ENCODE measurements at places on chromosomes 16 and 17.

DNA sequence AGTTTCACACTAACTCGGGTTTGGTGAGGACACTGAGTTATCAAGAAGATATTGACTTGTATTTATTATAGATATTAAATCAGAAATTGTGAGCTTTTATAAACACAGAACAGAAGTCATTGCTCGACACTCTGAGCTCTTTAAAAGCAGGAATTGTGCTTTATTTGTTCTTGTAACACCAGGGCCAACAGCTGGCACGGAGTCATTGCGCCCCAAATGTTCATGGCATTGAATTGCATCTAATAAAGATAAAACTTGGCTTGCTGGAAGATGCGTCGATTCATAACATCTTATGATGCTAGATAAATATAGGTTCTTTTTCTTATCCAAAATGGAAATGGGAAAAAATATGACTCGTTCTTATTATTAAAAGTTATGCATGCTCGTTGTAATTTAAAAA is 11.8 kb upstream of the MLYCD start:
- no peaks in the 10 kb centered on the region for H3K36me3 ChIP-seq
- H3K4me3 ChIP-seq, result no peak overlapping the region
- no peaks in the 10 kb centered on the region for H3K27me3 ChIP-seq
- no peaks in the 10 kb centered on the region for H3K4me1 ChIP-seq

- DNase-seq, result no peak
- no peak overlapping the region for H3K4me3 ChIP-seq
- no peak overlapping the region for H3K27ac ChIP-seq
- H3K27me3 ChIP-seq, result no peaks in the 10 kb centered on the region
- no peaks in the 10 kb centered on the region for H3K4me1 ChIP-seq
Observed at GRCh38 chr16:88489163-88489741, 36.2 kb downstream of the ZFPM1 start.

- no peaks in the 10 kb centered on the region for H3K27me3 ChIP-seq
- no peak overlapping the region for H3K4me3 ChIP-seq
- H3K27ac ChIP-seq, result no peak overlapping the region
Observed at GRCh38 chr16:89268987-89269735, 51.7 kb downstream of the ZNF778 start.

DNA sequence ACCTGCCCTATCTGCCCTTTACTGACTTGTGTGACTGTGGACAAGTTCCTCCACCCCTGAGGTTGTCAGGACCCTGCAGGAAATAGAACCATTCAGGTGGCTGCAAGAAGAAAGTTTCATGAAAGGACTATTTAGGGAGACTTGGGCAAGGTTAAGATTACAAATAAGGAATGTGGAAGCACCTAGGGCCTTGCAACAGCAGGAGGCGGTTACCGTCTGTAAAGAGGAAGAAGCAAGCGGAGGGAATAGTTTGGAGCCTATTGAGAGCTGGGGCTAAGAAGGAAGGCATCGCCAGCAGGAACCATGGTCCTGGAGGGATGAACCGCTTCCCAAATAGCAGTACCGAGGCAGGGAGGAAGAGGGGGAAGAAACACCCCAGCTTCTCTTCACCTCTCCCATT is 132.4 kb downstream of the PRKCB start:
- DNase-seq, result no peak
- H3K4me3 ChIP-seq, result no peak overlapping the region
- no peaks in the 10 kb centered on the region for H3K36me3 ChIP-seq
- H3K27ac ChIP-seq, result no peak overlapping the region

DNA sequence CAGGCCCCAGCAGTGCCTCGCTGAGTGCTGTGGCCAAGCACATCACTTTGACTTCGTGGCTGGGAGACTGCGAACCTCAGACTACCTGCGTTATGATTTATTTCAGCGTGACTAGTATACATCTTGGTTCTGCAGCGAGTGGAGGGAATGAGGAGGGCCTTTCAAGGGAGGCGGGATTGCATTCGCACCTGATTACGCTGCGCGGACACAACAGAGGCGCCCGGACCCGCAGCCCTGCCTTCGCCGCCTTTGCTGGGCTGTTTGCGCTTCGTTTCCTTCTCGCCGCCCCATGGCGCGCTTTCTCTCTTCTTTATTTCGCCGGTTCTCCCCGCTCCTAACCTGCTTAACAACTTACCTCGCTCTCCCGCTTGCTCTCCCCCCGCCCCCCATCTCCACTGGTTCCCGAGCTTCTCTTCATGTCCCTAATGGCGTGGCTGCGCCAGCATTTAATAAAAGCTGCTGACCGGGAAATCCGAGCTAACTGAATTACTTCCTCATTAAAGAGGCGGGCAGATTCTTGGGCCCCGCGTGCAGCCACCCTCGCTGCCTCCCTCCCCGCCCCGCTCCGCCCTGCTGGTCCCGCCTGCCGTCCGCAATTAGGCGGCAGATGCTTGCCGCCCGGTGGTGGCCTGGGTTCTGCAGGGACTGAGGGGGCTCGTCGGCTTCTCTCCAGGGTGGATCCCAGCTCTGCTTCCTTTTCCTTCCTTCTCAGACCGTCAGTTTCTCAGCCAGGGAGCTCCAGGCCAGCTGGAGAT is 257.6 kb upstream of the SDK2 start:
- no peaks in the 10 kb centered on the region for H3K36me3 ChIP-seq
- H3K4me3 ChIP-seq, result peak overlapping the region; percentile 38
- peaks cover 14% of the 10 kb centered on the region for H3K4me1 ChIP-seq

DNA sequence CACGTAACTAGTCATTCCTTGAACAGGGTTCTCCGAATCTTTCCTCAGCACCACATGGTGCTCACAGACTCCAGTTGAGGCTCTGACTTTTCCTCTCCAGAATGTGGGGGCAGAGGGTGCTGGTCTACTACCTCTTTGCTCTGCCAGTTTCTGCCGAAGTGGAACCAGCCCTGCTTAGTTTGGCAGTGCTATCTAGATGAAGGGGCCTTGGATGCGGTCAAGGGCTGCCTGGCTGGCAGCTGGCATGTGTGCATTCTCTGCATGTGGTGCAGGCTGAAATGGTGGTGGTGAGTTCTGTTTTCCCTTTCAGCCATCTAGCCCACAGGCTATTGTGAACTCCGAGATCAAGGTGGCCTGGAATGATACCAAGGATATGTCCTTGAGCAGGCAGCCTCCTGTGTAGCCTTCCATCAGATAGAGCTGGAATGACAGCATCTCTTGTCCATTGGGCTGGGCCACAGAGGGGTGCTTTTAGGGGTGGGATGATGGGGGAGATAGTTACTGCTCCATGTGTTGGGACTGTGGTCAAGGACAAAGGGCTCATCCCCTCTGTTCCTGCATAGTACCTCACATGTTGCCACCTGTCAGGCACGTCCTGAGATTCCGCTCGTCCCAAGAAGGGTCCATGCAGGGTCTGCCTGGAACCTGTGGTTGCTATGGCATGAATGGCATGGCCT is 2.0 kb downstream of the DYNLL2 start:
- no peaks in the 10 kb centered on the region for H3K4me1 ChIP-seq
- H3K4me3 ChIP-seq, result peak overlapping the region; percentile 80
- DNase-seq, result no peak
- no peaks in the 10 kb centered on the region for H3K27me3 ChIP-seq
- peak overlapping the region; percentile 93 for H3K27ac ChIP-seq
- peaks cover 18% of the 10 kb centered on the region for H3K36me3 ChIP-seq
